ENCODE measurements at places on chromosomes 4 and X.

GRCh38 chr4:125594056-125594602, 279.4 kb downstream of the FAT4 start:
- DNase-seq = no peak

DNA sequence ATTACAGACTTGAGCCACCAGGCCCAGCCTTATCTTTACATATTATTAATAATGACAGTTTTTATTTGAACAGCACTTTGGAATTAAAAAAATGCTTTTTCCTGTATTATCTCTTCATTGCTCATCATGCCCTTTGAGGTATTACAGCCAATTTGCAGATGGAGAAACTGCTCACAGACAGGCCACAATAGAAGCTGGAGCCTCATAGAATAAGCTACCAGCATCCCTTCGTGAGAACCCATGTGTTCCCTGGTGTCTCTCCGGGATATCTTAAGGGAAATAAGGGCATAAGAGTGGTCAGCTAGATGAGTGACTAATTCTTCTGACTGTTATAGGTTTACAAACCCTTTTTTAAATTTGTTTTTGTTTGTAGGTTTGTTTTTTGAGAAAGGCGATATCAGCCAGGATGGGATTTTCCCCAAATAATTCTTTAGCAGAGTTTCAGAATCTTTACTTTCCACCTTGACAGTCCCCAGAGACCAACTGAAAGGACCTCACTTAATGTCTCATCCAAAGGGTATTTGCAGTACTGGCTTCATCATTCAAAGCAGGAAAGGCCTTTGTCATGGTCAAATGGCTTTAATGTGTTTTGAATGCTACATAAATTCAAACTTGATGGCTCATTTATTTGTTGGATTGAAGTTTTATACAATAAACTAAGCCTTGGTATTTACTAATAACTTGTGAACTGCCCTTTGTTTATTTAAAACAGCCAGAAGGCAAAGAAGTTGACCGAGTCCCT, 48.0 kb upstream of the SOD3 start:
- no peak for DNase-seq

DNA sequence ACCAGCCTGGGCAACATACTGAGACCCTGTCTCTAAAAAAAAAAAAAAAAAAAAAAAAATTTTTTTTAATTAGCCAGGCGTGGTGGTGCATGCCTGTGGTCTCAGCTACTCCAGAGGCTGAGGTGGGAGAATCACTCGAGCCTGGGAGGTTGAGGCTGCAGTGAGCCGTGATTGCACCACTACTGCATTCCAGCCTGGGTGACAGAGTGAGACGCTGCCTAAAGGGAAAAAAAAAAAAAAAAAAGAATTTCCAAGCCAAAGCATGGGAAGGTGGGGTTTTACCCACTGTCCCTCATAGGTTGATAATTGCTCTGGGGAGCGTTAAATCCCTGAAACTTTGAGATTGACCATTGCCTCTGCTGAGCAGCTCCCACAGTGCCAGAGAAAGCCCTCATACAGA, 427.5 kb downstream of the BCOR start:
- DNase-seq = no peak

GRCh38 chr4:10006231-10006600, 15.1 kb downstream of the SLC2A9 start:
- peak; percentile 15 for DNase-seq

DNA sequence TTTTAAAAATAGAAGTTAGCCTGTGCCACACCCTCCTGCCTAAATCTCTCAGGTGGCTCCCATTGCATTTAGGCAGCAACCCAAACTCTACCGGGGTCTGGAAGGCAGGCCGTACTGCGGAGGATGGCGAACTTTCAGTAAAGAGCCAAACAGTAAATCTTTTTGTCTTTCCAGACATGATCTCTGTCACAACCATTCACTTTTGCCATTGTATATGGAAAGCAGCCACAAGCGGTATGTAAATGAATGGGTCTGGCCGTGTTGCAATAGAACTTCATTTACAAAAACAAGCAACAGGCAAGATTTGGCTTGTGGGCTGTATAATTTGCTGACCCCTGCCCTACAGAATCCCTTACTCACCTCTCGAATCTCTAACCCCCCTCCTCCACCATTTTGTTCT, 3.3 kb downstream of the RADX start:
- DNase-seq = no peak

DNA sequence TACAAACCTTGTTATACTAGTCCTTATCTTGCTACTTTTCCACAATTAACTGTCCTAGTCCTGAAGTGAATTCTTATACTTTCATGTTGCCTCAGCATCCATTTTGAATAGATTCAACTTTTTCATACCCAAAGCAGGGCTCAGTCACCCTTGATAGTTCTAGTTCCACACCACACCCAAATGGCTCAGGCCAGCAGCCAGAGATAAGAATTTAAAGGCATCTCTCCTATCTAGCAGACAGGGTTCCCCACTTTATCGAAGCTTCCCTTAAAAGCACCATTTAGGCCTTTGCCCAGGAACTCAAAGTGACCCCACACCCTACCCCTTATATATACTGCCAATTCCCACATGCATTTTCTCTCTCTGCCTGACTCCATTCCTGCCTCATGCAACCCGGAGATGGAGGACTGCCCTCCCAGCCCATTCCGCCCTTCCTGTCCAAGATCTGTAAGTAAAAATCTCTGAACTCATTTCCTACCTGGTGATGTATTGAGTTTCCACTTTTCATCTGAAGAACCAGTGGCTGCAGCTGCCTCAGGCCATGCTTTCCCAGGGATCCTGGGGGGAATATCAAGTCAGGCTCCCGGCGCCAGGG, 63.7 kb upstream of the TXK start:
- DNase-seq = no peak

- DNase-seq = no peak
These were observed 21.9 kb upstream of the GPR78 start for GRCh38 chr4:8558080-8558960.

DNA sequence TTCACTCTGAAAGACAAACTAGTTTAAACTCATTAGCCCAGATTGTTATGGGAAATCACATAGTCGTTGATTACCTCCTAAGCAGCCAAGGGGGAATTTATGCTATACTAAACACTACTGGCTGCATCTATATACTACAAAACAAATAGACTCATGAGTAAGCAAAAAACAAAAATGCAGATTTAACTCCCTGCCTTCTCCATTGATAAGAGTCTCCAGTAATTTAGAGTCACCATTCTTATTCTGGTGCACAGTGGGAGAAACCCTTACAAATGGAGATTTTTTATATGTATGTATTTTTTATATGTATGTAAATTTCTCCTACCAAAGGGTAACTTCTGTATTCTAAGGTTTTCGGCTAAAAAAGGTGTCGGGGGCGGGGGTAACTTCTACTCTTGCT, 126.6 kb downstream of the PLS3 start:
- DNase-seq = no peak

- no peak for DNase-seq
These were observed 41.4 kb upstream of the SPIN2A start for GRCh38 chrX:57178605-57179004.

GRCh38 chr4:116016201-116016600, 902.8 kb upstream of the NDST4 start:
- no peak for DNase-seq

GRCh38 chrX:7214251-7214650, 66.3 kb upstream of the PUDP start:
- DNase-seq = no peak

DNA sequence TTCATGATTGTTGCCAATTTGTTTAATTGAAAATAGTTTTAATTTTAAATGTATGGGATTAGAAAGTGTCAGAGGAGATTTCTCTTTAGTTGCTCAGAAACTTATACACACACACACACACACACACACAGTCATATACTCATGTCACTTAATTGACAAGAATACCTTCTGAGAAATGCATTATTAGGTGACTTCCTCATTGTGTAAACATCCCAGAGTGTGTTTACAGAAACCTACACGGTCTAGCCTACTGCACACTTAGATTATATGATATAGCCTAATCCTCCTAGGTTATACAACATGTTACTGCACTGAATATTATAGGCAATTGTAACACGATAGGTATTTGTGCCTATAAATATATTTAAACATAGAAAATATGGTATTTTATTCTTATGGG, 1327.4 kb downstream of the FSTL5 start:
- no peak for DNase-seq

GRCh38 chrX:132676561-132677186, 187.8 kb upstream of the MBNL3 start:
- DNase-seq = peak; percentile 1

DNA sequence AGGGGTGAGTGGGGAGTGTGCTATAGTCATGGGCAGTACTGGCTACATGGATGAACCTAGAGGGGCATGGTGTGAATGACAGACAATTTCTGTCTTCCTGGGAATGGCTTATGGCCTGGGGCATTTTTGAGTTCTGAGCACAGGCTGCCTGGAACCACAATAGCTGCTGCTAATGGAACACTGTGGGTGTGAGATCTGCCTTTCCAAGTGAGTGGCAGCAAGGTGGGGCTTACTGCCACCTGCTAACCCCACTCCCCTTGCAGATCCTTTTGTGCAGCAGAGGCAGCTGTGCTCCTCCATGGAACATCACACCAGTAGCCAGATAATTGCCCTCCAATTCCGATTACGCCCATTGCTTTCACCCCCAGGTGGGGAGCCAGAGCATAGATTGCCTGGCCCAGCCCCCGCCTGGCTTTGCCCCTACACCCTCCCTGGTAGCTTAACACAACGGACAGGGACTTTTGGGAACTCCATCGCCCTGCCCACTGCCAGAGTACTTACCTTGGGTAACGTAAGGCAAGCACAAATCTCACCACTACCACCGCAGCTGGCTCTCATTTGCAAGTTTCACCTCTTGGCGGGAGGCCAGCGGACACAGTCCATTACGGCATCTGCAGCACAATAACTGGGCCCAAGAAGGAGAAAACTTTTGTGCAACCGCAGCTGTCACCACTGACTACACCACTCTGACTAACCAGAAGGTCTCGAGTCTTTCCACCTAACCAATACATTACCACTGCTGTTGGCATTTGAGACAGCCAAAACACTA, 421.2 kb upstream of the NWD2 start:
- no peak for DNase-seq

GRCh38 chrX:105876658-105877057, 54.3 kb downstream of the NRK start:
- DNase-seq = peak; percentile 26

- DNase-seq = no peak
These were observed 170.0 kb downstream of the SMIM20 start for GRCh38 chr4:26083987-26084386.

DNA sequence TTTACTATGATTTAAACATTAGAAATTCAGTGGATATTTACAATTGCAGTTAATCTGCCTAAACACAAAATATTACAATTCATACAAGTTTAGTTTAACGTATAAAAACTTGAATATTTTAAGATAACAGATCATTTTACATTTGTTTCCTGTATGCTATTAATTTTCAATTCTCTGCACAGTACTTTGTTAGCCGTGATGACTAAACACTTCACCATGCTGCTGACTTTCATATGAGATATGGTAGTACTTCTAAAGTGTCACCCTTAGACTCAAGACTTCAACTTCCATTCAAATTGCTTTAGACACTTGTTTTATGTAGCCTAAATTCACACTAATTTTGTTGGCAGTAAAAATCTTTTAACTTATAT, 1646.4 kb upstream of the ADGRL3 start:
- no peak for DNase-seq

DNA sequence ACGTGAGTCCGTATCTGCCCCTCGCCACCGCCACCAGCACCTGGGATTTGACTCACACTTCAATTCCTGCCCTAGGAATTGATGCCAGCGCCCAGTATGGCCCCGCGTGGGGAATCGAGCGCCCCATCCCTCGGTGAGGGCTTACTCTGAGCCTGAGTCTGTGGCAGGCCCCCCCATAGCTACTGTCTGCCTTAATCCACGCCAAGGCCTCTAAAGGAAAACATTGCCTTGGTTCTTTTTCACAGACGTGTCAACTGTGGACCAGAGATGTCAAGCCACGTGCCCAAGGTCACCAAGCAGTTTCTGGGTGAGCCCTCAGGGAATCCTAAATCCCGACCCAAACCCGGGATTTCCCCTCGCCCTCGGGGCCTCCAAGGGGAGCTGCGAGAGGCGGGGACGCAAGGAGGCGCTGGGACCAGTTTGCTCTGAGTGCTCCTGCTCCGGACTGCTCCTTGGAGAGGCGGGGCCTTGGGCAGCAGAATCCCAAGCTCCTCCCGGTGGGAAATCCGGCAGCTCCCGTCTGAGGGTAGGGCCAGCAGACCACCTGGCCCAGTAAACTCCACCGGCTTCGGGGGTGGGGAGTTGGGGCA, 12.9 kb downstream of the MSX1 start:
- DNase-seq = no peak

DNA sequence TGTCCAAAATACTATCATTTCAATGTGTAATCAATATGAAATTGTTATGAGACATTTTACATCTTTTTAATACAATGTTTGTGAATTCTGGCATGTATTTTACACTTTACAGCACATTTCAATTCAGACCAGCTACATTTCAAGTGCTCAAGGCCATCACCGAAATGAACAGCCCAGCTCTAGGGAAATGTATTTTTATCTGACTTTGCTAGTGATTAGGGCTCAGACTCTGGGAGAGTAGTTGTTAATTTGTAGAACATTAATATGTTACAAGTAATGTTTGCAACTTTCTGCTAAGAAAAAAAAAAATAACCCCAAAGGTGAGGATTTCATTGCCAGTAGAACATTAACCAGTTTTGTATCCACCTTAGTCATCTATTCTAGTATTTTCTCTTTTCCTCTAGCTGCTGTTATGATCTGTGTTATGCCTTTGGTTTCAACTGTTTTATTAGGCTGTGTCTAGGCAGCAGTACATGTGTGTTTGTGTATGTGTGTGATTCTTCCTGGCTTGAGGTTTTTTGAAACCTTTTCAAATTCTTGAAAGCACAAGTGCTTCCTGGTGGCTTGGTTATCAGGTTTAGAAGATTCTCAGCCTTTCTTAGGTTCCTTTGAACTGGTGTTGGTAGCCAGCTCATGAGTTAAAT, 125.9 kb downstream of the NSUN7 start:
- no peak for DNase-seq
